Activated CD8-positive, alpha-beta memory T cell treated with anti-CD3 and anti-CD28 coated beads for 1 hour (primary cell): ENCODE measurements at places on chromosomes 5 and 9.

- DNase-seq, result no peak
These were observed 10.7 kb upstream of the CERCAM start for GRCh38 chr9:128409978-128410377.

DNA sequence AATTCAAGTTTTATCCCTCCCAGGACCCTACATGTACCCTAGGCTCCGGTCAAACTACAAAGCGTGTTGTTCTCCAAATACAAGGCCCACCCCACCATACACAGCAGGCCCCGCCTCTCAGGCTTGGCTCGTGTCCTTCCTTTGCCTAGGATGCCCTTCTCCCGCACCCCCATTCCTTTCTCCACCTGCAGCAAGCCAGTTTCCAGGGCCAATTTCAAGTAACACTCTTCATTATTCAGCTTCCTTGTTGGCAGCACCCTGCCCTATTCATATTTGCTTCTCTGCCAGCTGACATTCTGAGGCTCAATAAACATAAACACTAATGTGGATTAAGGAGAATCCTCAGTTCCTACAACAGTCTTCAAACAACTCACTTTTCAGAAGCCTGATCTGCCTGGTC, 31.7 kb downstream of the EPB41L4B start:
- DNase-seq, result no peak

- DNase-seq, result no peak
These were observed 245.4 kb downstream of the MPDZ start for GRCh38 chr9:13033959-13034693.

- no peak for DNase-seq
These were observed at the start of gene TRPM3 for GRCh38 chr9:71121275-71122021. Gene TRPM3 (minus strand): TSS chr9:71121621. CDS start chr9:71121354, 267 bp downstream.

- DNase-seq, result no peak
These were observed 1.7 kb upstream of the PTGDS start for GRCh38 chr9:136975644-136976043.

DNA sequence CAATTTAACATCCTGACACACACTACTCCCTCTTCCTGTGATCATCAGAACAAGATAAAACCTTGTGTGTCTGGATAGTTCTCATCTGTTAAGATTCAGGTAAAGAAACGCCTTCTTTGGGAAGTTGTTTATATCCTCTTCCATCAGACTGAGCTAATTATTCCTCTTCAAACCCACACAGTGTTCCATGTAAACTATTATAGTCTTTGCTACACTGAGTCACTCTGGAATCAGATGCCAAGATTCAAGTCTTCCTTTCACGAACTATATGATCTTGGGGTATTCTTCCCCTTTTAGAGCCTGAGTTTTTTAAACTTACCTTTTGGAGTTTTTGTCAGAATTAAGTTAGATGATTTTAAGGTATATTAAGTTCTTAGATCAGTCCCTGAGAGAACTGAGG, 2.0 kb downstream of the OR1J1 start:
- DNase-seq, result no peak

DNA sequence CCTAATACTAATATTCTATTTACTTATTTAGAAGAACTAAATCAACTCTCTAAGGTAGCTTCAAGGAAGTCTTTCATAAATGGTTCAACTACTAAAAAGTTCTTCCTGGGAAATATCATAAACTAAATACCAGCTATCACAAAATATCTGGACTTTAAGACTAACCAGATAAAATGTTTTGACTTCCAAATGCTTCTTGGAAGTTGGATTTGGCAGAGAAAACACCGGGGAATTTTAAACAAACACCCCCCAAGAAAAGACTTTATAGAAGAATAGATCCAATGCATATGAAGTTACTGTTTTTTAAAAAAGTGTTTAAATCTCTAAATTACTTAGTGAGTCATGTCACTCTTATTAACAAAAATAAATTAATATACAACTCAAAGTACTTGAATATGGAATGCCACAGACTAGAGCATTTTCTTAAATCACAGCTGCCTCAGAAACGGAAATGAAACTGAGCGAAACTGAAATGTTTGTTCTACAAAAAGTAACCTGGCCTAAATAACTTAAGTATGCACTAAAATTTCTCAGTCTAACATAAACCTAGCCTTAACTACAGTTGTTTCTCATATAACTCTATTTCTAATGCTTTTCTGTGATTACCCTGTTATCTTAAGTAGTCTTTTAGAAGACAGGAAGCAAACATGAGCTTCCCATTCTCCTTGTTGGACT, 6.8 kb downstream of the ABCA1 start:
- no peak for DNase-seq

DNA sequence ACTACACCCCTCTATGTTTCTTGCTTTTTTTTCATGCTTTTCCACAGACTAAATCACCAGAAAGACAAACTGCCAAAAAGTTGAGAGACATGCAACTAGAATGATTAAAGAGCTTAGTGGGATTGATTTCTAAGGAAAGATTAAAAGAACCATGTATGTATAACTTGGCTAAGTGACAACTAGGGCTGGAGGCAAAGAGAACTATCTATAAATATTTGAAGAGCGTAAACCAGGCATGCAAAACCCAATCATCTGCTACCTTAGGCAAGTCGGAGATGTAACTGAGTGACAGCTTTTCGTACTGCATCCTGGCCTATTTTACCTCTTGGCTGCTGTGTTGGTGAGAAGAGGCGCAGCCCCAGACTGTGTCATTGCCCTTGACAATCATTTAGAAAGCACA, 121.0 kb upstream of the TLX3 start:
- no peak for DNase-seq

DNA sequence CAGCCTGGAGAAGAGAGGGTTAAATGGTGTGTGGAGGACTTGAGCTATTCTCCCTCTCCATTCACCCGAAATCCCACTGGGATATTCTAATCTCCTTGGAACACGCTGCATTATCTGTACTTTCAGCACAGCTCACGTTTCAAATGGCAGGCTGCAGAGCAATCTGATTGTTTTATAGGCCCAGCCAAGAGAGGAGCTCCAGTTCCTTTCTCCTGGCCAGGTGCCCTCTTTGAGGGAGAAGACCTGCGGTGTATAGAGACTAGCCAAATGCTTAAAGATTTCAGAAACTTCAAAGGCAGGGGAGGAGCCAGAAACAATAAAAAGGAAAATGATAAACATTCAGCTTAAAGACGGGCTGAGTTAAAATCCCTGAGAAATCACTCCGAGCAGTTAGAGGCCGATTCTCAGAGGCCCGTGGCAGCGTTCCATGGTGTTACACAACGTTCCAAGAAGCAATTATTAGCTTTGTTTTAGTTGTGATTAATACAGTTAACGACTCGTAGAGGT, 564.0 kb upstream of the KLF4 start:
- DNase-seq, result no peak

DNA sequence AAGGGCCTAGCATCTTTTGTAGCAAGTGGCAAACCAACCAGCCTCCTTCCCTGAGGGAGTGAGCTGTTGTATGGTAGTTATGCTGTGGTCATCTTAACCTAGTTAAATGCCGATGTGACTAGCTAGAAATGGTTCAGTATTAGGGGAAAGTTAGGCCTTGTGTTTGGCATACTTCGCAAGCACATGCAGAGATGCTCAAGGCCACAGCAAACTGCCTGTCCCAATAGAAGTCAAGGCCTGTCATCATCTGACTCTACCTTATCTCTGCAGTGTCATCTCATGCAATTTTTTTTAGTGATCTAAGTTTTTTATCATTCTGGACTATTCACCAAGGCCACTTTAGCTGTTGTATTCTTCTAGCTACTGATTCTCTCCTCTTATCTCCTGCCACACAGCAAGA, 5.2 kb upstream of the EXOSC3 start:
- no peak for DNase-seq

DNA sequence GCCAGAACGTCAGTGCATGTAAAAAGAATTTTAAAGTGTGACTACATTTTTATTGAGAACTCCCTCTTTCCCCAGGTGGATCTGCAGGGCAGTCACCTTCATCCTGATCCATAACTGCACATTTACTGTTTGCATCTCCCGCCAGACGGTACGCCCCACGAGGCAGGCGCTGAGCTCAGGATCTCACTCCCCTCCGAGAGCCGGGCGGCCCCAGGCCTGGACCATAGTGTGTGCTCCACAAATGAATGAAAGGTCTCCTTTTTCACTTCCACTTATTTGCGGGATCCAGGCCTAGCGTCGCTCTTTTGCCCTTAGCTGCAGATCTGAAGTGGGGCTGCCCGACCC, 378 bp downstream of the DROSHA start:
- DNase-seq, result no peak

GRCh38 chr5:103424453-103425205, 138.0 kb downstream of the NUDT12 start:
- no peak for DNase-seq
